ENCODE measurements at places on chromosomes 6 and 20. TPM values are rescaled to one million over a fixed set of nuclear protein-coding genes. Genes with fewer than 3 reads are reported as not detected.

LGSN gene
- total RNA-seq = 0.09 TPM

DNA sequence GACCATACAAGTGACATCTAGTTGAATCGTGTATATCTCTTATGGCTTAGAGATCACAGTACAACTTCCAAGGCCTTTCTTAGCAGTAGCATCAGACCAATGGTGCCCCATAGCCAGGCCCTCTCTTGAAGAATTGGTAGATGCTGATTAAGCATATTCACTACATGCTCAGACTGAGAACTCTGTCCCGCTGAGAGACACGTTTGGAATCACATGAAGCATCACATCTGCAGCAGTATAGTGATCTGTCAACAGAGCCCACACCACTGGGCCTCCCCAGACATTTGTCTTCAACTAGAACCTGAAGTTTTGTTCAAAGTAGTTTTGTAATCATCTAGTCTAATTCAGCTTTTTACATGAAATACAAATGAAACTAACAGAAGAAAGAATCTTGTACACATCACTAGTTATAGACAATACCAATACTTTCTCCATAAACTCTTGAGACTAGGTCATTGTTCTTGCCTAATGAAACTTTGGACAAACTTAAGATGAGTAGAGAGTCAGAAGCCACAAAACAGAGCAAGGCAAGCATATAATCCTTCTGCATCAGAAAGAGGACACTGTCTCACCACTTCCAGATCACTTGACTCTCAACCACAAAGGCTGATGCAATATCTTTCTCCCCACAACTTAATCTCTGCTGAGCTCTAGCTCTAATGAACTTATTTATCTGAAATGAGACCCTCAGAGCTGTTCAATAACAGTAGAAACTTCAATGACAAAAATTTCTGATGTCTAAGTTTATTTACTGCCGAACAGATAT is 182.7 kb downstream of the TBX18 start:
- no peak for DNase-seq

RFX6 gene
- not detected for total RNA-seq

HLA-DRA gene
- total RNA-seq = 313 TPM

DNA sequence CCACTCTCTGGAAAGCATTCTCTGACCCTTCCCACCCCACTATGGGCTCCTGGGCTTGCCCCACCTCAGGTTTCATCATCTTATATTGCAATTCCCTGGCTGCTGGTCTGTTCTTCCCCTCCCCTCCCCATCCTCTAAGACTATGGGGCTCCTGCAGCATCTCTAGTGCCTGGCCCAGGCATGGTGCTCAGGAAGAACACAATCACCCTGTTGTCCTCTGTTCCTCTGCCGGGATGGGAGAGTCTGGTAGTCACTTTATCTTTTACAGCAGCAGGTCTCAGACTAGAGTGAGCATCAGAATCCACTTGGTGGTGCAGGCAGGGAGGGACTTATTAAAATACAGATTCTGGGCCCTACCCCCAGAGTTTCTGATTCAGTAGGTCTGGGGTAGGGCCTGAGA is 5.0 kb upstream of the LPIN3 start:
- DNase-seq = no peak

- no peak for DNase-seq
Observed at GRCh38 chr6:33985313-33985751, 160.6 kb downstream of the GRM4 start.

DNA sequence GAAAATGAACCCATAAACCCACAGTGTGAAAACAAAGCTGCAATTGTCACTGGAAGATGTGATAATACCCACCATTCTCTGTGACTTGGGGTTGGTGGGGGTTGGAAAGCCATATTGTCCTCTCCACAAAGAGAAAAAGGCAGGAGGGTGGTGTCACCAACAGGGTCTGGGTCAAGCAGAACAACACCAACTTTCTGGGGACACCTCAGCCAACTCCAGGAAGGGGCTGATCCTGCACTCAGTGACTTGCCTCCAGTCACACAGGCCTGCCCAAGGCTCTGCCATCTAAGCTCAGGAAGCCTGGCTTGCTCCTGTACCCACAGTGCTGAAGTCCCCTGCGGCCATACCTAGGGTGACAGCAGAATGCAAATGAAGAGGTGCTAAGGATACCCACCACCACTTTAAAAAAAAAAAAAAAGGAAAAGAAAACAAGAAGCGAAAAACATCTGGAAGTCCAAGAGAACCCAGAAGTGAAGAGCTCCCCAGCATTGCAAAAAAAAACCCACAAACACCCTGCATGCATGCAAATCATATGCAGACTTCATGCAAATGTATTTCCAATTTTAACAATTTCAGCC is 110.6 kb downstream of the PREX1 start:
- peak; percentile 54 for DNase-seq

- peak; percentile 87 for DNase-seq
Observed at GRCh38 chr20:33667676-33668465, 1.1 kb downstream of the ACTL10 start.

- DNase-seq = no peak
Observed at GRCh38 chr6:26544473-26544872, 6.3 kb downstream of the HMGN4 start.

DNA sequence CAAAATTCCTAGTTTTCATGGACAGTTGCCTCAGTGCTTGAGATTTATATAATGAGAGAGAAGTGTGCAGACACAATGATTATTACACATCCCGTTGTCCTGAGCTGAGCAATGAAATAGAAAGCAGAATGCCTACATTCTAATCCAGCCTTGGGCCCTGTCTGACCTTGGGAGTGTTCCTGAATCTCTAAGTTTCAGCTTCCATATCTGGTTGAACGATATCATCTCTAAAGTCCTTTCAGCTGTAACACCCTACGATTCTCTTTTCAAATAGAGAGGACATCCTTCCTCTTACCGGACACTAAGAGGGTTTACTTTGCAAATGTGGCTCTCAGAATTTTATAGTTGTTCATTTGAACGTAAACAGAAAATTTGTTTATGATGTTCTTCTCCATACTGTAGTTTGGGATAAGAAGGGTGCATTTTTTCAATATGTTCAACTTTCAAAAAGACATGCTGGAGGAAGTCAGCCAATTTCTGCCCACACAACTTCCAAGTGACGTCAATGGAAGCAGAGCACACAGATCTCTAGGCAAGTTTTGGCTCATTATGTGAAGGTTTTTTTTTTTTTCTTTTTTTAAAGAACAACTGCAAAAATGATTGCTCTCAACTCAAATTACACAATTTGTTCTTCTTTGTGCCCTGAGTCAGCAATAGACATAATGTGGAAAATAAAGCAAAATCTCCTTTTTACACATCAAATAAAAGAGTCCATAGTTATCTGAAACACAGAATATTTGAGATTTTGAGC is 50.4 kb downstream of the PDE7B start:
- no peak for DNase-seq

DNA sequence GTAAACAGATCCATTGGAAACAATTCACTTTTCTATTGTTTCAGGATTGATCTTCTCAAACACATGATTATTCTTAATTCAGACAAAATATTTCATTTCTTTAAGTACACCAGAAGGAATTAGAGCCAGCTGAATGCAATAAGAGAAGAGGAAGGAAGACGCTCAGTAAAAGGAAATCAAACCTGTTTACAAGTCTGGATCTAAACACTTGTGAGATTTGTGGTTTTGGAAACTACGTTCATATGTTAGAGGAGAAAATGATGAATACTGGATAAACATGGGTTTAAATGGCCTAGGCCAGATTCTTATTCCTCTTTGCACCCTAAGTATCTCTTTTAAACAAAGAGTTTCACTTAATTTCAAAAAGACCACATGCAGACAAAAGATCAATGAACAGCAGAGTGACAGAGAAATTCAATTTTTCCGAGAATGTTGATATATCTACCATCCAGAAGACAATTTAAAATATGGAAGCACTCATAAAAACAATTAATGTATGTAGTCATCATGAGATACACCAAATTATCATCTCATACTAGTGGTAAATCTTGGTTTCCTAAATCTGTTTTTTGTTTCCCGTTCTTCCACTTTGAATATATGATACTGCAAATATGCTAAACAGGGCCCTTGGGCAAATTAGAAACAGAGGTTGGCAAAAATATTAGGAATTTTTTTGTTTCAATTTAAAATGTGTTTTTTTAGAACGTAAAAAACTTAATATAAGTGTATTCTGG is 703.5 kb upstream of the CITED2 start:
- DNase-seq = no peak

DNA sequence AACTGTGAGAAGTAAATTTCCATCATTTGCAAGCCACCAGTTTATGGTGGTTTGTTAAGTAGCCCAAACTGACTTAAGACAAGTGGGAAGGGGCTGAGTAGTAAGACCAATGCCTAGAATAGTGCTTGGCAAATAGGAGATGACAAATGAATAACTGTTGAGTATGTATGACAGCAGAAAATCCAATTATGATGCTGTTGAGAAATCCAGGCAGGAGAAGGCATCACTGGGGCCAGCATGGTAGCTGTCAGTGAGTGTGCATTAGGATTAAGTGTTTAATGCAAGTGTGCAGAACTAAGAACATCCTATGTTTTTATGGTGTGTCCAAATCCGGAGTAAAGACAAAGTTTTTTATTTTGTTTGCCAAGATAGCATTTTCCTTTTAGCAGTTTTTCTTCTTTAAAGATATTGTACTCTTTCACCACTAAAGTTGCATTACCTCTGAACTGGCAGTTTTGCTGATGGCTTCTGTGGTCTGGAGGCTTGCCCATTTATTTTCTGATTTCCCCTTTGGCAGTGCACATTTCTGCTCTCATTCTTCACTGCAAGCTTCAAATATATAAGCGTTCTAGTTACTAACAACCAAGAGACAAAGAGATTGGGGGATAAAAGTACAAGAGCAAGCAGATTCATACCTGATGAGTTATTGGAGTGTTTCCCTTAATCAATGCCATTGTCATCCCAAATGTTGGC is 289.7 kb downstream of the KCNQ5 start:
- no peak for DNase-seq

- no peak for DNase-seq
Observed at GRCh38 chr20:10761232-10761631, 87.4 kb upstream of the JAG1 start.

TREML1 gene
- not detected for total RNA-seq

NOX3 gene
- total RNA-seq = not detected

BHLHE23 gene
- not detected for total RNA-seq

DNA sequence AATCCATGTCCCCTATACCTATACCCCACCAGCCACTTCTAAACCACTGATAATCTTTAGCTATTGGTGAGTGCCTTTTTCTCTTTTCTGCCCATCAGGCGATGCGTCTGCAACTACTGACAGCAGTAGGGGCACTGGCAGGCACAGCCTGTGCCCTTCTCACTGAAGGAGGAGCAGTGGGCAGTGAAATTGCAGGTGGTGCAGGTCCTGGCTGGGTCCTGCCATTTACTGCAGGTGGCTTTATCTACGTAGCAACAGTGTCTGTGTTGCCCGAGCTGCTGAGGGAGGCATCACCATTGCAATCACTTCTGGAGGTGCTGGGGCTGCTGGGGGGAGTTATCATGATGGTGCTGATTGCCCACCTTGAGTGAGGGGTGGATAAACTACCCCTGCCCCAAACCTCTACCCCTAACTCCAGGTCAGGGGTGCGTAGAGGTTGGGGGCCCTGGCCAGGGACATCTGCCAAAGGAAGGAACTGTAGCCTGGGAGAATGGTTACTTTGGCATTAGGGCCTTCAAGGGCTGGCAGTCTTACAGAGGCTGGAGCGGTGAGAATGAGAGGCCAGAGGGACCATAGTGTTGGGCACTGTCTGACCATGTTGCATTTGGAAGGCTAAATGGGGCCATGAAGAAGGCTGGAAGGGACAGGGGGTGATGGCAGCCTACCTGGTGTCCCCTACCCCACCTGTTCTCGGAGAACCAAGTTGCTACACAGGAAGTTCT is 851 bp upstream of the HSD17B8 start:
- DNase-seq = no peak

DNA sequence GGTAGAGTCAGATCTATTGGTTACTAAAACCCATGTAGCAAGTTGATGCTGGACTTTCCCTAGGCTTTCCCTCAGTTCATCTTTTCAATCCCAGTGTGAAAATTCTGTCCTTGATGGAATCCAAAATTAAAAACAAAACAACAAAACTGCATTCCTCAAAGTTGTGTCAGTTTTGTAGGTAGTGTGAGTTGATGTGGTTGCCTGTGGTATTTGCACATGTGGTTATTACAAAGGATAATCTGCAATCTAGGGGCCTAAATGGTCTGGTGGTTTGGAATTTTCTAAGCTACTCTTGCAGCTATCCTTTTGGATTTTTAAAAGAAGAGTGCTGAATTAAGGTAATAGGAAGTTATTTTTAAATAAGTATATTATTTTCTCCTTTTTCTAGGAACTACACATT is 132.2 kb upstream of the SCGN start:
- DNase-seq = no peak

OR2J3 gene
- not detected for total RNA-seq

GRM1 gene
- total RNA-seq = not detected

ZC3H12D gene
- 25.3 TPM for total RNA-seq

DNA sequence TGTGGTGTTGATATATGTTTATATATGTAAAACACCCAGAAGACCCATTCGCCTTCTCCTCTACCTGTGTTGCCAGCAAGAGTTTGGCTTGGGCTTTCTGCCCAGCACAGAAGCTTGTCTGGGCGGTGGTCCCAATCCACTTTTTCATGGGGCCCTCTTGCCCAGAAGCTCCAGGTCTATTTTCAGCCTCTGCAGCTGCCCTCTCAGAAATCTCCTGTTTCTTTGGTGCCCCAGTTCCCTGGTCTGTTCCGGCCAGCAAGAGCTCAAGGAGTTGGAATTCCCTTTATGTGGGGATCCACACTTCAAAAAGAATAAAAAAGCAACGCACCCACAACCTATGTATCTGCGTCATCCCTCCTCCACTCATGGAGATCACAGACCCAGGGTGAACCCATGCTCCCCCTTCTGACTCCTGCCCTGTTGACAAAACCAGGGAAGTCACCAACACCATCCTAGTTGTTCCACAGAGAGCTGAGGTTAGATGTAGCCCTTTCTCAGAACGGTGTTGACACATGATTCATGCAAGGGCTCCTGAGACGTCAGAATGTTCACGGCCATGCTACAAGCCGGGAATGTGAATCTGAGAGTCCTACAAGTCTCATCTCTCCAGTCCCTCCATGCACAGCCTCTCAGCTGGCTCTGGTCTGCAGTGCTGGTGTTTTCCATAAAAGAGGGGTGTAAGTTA is 156.8 kb upstream of the RIN2 start:
- no peak for DNase-seq

- DNase-seq = no peak
Observed at GRCh38 chr6:142302421-142303175, 791 bp downstream of the ADGRG6 start.
